Activated naive CD8-positive, alpha-beta T cell treated with anti-CD3 and anti-CD28 coated beads for 36 hours (primary cell): ENCODE measurements at places on chromosomes 5 and 9.

GRCh38 chr5:173435447-173435846 lies 107.2 kb upstream of the STC2 start:
- no peak for DNase-seq

- no peak for DNase-seq
These were observed 13.4 kb upstream of the AIF1L start for GRCh38 chr9:131082774-131083512.

- DNase-seq = no peak
These were observed 17.6 kb upstream of the NDST1 start for GRCh38 chr5:150490296-150490669.

GRCh38 chr9:137320555-137321384 lies 18.7 kb upstream of the NRARP start:
- DNase-seq = peak; percentile 31

DNA sequence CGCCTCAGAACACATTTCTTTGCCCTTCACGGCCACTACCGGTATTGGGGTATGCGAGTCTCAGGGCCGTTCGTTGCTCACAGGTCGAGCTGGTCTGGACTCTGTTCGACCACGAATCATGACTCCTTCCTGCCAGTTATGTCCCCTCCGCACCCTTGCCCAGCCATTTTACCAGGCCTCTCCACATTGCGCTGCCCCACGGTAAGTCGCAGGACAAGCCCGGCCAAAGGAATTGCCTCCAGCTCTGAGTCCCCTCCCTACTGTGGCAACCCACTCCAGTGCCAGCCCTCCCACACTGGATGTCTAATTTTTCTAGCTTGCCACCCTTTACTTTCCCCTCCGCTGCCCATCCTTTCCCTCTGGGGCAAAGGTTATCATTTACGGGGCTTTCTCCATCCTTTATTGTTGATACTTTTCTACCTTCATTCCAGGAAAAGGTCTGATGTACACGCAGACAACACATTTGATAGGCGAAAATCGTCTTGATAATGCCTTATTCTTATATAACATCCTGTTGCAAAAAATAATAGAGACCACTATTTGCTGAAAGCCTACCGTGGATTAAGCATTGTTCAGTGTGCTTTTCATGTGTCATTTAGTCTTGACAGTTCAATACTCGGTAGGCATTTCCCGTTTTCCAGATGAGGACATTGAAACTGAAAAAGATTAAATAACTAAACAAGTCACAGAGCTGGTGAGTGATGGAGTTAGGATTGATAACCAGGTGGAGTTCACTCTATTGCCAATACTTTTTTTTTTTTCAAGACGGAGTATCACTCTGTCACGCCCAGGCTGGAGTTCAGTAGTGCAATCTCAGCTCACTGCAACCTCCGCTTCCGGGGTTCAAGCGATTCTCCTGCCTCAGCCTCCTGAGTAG lies 958 bp upstream of the HSPA5 start:
- DNase-seq = no peak

DNA sequence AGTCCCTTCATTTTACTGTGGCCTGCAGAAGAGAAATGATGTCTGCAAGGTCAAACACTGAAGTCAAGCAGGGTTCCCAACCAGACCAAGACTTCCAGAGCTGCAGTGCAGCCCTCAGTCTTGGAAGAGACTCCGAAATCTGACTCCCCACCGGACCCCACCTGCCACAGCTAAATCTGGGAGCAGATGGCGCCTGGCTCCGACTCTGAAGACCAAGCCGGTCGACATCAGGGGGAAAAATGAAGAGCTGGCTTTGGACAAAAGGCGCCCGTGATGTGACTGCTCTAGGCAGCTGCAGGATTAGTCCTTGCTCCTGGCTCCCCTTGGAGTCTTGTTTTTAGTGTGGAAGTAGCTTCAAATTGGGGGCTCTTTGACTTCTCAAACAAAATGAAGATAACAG lies 72.4 kb upstream of the ZNF622 start:
- no peak for DNase-seq

GRCh38 chr5:169657127-169657526 lies 20.1 kb downstream of the DOCK2 start:
- DNase-seq = no peak

GRCh38 chr5:378301-378891 lies 56.9 kb downstream of the AHRR start:
- peak; percentile 78 for DNase-seq

DNA sequence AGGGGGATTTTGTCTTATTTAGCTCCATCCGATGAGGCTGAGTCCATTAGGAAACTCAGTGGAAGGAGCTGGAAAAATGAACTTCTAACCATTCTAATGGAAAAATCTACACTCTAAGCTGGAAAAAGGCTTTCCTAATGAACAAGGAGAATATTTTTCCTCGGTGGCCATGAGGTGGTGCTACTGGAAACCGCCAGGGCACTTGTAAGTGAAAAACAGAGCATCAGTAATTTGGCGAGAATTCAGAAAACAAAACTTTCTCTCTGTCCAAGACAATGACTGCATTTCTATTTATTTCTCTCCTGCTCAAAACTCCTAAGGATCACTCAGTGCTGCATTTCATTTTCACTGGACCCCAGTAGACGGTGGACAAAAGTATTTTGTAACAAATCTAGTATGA lies 237.6 kb downstream of the TENT4A start:
- DNase-seq = no peak

DNA sequence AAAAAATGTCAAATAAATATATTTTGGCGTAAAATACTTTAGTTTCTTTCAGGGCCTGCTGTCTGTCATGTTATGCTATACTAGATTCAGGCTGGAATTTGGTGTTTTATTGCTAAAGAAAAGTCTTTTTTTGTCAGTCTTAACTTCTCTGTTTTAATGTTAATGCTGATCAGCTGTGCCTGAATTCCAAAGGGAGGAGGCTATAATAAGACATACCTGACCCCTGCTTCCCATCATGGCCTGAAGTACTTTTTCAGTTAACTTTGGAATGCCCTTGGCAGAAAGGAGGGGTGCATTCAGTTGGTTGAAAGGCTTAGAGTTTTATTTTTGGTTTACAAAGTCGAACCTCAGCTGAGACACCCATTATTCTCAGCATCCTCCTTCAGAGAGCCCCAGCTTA lies 58.1 kb upstream of the PANK3 start:
- DNase-seq = no peak

GRCh38 chr5:14715481-14715880 lies 51.0 kb downstream of the OTULIN start:
- DNase-seq = no peak

DNA sequence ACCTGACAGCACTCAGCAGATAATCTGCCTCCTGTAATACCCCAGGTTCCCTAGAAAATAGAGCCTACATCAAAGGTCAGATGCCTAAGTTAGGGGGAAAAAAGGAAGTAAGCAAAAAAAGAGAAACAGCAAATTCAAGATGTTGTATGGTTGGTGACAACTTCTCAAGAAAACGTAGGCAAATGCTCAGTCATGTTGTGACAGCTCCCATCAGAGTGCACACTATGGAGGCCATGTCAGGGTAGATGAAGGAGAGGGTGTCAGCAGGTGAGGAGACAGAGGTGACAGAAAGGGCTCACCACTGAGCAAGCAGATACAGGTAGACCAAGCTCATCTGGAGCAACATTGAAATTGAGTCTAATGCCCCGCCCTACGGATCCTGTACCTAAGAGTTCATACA lies 356.8 kb upstream of the BRINP1 start:
- DNase-seq = no peak

- DNase-seq = no peak
These were observed 88.9 kb downstream of the GABBR2 start for GRCh38 chr9:98619788-98620187.
